ENCODE measurements at places on chromosomes 5 and 9. TPM values are rescaled to one million over a fixed set of nuclear protein-coding genes. Genes with fewer than 3 reads are reported as not detected.

DNA sequence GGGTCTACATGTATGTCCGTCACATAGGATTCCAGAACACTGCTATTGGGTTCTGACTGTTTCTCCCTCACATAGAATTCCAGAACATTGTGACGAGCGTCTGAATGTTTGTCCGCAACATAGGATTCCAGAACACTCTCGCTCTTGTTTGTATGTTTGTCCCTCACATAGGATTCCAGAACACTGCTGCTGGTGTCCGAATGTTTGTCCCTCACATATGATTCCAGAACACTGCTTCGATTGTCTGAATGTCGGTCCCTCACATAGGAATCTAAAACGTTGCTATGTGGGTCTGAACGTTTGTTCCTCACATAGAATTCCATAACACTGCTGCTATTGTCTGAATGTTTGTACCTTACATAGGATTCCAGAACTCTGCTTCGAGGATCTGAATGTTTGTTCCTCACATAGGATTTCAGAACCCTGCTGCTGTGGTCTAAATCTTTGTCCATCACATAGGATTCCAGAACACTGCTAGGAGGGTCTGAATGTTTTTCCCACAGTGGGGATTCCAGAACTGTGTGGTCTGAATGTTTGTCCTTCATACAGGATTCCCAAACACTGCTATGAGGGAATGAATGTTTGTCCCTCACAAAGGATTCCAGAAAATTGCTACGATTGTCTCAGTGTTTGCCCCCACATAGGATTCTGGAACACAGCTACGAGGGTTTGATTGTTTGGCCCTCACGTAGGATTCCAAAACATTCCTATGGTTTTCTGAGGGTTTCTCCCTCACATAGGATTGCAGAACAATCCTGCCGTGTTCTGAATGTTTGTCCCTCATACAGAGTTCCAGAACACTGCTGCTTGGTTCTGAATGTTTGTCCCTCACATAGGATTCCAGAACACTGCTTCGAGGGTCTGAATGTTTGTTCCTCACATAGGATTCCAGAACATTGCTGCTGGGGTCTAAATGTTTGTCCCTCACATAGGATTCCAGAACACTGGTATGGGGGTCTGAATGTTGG, 220.5 kb downstream of the FOXD4L6 start:
- H3K4me1 ChIP-seq = no peaks in the 10 kb centered on the region
- no peak for DNase-seq
- H3K27me3 ChIP-seq = no peaks in the 10 kb centered on the region
- H3K27ac ChIP-seq = no peak overlapping the region
- peaks cover 13% of the 10 kb centered on the region for H3K36me3 ChIP-seq

DNA sequence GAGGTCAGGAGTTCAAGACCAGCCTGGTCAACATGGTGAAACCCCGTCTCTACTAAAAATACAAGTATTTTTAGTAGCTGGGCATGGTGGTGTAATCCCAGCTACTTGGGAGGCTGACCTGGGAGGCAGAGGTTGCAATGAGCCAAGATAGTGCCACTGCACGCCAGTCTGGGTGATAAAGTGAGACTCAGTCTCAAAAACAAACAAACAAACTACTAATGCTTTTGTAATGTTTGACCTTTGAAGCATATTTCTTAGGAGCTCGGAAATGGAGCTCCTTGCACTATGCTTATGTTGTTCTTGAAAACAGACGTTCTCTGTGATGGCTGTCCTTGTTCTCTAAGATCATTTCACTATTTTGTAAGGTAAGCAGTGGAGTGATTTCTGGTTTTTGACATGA, 6.0 kb downstream of the F2RL2 start:
- H3K4me3 ChIP-seq = no peak overlapping the region
- DNase-seq = no peak
- H3K36me3 ChIP-seq = no peaks in the 10 kb centered on the region
- H3K27me3 ChIP-seq = peaks cover 7% of the 10 kb centered on the region
- H3K4me1 ChIP-seq = no peaks in the 10 kb centered on the region

GRCh38 chr9:5536684-5537083, 26.4 kb downstream of the PDCD1LG2 start:
- H3K36me3 ChIP-seq = no peaks in the 10 kb centered on the region
- no peak overlapping the region for H3K4me3 ChIP-seq
- H3K4me1 ChIP-seq = peaks cover 6% of the 10 kb centered on the region
- H3K27me3 ChIP-seq = no peaks in the 10 kb centered on the region
- no peak overlapping the region for H3K27ac ChIP-seq

- peaks cover 21% of the 10 kb centered on the region for H3K4me1 ChIP-seq
- DNase-seq = no peak
- H3K4me3 ChIP-seq = no peak overlapping the region
- peaks cover 2% of the 10 kb centered on the region for H3K36me3 ChIP-seq
Observed at GRCh38 chr9:71094708-71095251, 26.6 kb downstream of the TRPM3 start.

DNA sequence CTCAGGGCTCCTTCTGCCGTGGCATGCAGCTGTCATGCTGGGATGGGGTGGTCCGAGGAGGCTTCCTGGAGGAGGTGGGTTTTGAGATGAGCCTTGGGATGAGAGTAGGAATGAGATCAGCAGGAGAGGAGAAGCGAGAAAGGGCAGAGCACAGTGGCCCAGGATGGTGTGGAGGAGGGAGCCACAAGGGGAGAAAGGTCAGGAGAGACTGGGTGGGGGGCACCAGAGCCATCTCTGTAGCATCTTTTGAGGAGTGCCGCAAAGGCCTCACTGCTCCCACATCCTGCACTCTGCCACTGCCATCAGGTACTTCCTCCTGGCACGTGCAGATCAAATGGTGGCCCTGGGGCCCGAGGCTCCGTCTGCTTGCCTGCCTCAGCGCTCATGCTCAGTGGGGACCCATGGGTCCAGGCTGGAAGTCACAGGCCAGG, 150.2 kb downstream of the MACROH2A1 start:
- H3K4me3 ChIP-seq = no peak overlapping the region
- peaks cover 14% of the 10 kb centered on the region for H3K27me3 ChIP-seq
- no peak for DNase-seq

- H3K4me1 ChIP-seq = peaks cover 5% of the 10 kb centered on the region
- H3K27ac ChIP-seq = no peak overlapping the region
- H3K36me3 ChIP-seq = no peaks in the 10 kb centered on the region
- DNase-seq = no peak
- H3K27me3 ChIP-seq = peaks cover under 1% of the 10 kb centered on the region
Observed at GRCh38 chr5:159456261-159456660, 126.0 kb upstream of the IL12B start.

DNA sequence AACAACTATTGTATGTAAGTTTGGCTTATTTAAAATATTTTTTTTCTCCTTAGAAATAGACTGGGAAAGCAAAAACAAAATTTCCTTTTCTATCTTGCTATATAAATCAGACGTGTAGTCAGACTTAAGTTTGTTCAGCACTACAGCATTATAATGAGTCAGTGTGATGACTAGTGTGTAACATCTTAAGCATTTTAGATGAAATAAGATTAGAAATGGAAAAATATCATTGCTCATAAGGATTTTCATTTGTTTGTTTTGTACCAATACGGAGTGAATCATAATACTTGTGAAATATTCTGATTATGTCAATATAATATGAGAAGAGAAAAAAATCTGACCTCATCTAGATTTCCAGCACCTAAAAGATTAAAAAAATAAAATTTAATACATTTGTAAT, 64.7 kb upstream of the RICTOR start:
- no peak overlapping the region for H3K4me3 ChIP-seq
- no peak for DNase-seq
- no peaks in the 10 kb centered on the region for H3K36me3 ChIP-seq

LCN12 gene
- 16.2 TPM for total RNA-seq

CD274 gene
- total RNA-seq = 0.55 TPM

LHX3 gene
- not detected for total RNA-seq

AMBP gene
- total RNA-seq = 678 TPM

NAA35 gene
- total RNA-seq = 37.3 TPM

CCL27 gene
- total RNA-seq = 0.67 TPM
